Activated T-helper 1 cell treated with anti-CD3 and anti-CD28 coated beads, Interleukin-2, amount 50 U/mL, for 16 hours (primary cell): ENCODE measurements at places on chromosomes 12 and 14.
A peak's percentile ranks its signal among the peaks of the same experiment; 100 is the strongest.

DNA sequence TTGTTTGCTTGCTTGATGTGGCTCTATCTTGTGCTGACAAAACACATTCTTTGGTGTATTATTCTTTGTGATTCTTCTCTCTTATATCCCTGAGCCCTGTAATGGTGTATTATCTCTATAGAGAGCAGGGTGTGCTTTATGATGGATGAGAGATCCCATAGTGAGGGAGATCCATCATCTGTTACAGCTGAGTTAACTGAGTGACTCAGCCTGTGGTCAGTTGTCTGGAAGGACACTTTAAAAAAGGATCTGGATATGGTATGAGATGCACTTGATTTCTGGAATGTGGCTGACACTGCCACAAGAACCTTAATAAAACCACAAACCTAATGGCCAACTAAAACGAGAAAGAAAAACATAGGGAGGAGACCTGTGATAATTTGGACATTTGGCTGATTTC, 461.4 kb upstream of the SYT1 start:
- DNase-seq, result no peak

DNA sequence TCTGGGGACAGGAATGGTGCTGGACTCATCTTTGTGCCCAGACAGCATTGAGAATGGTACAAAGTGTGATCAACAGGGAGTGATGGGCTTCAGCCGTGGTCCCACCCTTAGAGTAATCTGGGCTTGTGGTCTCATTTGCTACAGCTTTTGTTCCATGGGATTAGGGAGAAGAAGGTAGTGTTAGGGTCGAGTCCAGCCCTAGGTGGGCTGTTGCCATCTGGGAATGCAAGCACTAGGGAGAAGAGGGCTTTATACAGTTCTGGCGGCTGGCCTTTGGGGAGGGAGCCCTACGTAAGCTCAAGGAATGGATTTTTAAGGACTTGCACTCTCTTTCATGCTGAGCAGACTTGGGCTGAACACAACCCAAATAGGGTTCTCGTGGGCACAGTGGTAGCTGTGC, 4.9 kb downstream of the PLEKHG3 start:
- DNase-seq, result no peak

GRCh38 chr12:6323340-6323994, 13.0 kb downstream of the PLEKHG6 start:
- no peak for DNase-seq

- no peak for DNase-seq
Observed at GRCh38 chr12:60468546-60468945, 872.7 kb downstream of the SLC16A7 start.

DNA sequence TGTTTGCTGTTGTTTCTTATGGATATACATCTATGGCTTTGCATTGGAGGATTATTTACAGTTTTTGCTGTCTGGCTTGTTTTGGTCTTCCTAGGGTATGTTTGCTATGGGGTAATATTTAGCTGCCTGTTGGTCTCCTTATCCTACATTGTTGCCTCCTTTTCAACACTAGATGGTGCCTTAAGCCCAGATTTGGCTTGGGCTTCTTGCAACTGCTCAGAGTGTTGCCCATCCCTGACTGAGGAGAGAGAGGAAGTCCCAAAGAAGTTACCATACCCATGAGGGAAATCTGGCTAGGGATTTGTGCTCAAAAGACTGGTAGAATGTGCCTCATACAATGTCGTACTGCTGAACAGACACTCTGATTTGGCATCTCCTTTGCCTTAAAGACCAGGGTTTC, 94.6 kb upstream of the MUCL1 start:
- no peak for DNase-seq

- no peak for DNase-seq
Observed at GRCh38 chr12:27868139-27868538, 88.1 kb upstream of the MANSC4 start.

- DNase-seq, result no peak
Observed at GRCh38 chr14:75602503-75602902, 24.1 kb downstream of the FLVCR2 start.

GRCh38 chr12:56932146-56932545, 2.1 kb downstream of the SDR9C7 start:
- DNase-seq, result no peak

DNA sequence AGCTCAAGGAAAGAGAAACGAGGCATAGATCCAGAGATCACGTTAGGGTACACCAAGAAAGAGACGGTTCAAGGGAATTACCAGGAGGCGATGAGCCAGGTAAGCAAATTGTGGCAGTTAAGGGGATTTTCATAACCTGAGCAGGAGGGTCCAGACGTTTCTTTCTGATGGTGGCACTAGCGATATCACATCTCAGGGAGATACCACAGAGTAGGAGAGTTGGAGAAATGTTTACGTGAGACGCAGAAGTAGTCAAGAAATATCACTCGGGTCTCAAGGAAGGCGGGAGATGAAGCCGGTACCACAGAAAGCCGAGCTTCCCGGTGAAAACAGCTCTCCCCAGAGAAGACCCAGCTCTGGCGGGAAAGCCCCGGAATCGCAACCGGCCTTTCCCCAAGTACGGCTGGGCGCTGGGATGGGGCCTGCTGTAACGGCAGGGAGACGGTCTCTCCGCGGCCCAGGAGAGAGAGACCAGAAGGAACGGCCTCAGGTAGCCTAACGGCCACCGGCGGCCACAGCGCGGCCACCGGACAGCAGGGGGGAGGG, 485 bp downstream of the SENP1 start:
- peak; percentile 14 for DNase-seq

DNA sequence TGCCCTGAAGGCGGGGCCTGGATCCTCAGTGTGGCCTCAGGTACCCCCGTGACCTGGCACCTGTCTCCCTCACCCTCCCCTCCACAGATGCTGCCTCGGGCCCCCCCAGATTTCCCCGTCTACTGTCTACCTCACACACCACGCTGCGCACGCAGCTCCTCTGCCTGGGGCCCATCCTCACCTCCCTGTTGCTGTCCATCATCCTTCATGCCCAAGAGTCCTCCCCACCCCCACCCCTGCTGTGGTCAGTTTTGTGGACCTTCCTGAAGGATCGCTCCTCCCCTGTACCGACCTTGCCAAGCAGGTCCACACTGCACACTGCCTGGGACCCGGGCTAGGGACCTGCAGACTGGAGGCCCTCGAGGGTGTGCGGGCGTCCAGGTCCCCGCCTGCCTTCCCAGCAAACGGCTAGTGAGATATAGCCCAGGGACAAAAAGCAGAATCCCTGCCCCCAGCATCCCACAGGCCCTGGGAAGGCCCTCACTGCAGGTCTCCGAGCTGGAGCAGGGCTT, 197.4 kb upstream of the DIO3 start:
- DNase-seq, result no peak

GRCh38 chr12:1576410-1577241, 17.8 kb downstream of the FBXL14 start:
- no peak for DNase-seq

DNA sequence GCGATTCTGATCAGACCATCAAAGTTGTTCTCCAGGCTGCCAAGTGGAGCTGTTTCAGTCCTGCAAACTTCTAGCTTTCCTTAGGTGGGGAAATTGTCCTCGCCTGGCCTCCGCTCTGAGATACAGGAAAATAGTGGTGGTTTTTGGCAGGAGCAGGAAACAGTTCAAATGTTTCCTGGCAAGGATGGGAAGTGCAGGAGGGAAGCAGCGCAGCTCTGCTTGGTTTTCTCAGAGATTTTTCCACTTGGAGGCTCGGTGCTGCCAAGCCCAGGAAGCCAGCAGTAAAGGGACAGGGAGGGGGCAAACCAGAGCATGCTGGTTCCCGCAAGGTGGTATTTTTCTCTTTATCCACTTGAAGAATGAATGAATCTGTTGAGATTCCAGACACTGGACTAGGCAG, 17.0 kb downstream of the TMEM63C start:
- DNase-seq, result no peak

DNA sequence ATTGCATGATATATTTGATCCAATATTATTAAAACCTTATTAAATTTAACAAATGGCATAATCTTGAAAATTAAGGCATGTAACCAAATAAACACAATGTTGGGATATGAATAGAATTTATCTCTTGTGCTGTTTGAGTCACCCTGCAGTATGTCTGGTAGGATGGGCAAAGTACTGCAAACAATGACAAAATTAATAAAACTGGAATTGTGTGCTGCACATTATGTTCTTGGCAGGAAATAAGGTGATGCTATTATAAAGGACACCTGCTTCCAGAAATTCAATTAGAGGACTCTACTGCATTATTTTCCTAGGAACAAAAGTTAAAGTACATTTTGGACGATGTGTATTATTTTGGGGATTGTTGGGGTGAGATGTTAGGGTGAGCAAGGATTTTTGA, 132.7 kb downstream of the PPFIA2 start:
- DNase-seq, result no peak
